Jurkat, Clone E6-1 (cell line): ENCODE measurements at places on chromosomes 2 and 18.

DNA sequence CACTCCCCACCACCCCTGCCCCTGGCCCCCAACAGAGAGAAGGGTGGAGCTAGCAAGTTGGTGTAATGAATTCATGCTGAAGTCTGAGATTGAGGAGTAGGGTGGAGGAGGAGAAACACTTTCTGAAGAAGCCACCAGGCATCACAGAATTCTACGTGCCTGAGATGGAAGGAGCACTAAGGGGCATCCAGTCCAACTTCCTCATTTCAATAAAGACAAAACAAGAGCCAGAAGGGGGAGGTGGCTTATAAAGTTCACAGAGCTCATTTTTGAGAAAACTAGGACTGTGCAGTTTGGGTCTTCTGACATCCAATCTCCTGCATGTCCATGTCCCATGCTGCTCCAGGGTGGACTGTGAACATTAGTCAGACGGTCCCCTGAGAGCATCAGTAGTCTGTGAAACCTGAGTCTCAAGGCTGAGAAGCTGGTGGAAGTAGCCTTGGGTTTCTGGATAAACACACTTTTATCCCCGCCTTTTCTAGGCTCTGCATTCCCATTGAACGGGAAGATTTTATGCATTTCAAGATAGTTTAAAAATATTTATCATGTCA, 77.7 kb downstream of the TRIM43 start:
- DNase-seq: no peak

DNA sequence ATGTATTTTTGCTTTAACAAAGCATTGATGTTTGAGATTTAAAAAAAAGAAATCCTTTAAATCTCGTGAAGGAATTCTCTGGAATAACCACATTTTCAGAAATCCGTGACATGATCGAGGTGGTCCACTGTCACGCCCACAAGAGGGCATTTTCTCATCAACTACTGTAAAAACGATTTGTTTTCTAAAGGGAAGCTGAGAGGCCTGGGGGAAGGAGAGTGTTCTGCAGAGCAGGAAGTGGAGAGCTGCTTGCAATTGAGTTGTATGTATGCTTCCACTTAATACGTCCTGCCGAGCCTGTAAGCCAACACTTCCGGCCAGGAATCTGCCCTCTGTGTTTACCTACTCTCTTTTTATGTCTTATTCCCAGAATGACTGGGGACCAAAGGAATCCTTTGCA, 19.4 kb downstream of the KLHL29 start:
- DNase-seq: peak; percentile 76

DNA sequence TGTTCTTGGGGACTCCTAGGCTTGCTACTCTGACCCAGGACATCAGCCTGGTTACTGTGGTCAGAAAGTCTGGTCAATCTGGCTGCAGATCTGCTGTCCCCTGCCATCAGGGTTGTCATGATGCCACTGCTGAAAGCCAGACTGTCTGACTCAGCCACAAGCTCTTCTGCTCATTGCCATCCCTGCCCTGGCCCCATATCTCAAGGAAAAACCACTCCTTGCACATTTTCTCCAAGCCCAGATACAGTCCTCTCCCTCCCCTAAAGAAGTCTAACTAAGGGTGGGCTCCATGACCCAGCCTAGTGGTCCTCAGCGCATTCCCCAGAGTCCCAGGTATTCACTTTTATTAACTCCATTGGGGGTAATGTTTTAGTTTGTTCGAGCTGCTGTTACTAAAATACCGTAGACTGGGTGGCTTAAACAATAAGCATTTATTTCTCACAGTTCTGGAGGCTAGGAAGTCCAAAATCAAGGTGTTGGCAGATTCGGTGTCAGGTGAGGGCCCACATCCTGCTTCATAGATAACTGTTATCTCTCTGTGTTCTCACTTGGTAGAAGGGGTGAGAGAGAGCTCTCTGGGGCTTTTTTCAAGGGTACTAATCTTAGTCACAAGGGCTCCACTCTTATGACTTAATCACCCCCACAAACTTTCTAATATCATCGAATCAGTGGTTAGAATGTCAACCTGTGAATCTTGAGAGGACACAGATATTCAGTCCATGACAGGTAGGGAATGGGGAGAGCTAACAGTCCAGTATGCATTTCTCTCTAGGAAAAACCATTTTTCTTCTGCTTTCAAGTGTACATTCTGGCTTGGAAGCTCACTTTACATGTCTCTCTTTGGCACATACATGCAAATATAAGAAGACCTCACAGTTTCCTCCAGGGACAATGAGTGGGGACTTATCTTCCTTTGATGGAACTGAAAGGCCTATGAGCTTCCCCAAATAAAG, 94.8 kb upstream of the CXCR4 start:
- peak; percentile 69 for DNase-seq

GRCh38 chr2:102065675-102066252, 74.0 kb downstream of the IL1R2 start:
- no peak for DNase-seq

GRCh38 chr2:180707175-180707883, 273.1 kb upstream of the UBE2E3 start:
- DNase-seq: no peak

DNA sequence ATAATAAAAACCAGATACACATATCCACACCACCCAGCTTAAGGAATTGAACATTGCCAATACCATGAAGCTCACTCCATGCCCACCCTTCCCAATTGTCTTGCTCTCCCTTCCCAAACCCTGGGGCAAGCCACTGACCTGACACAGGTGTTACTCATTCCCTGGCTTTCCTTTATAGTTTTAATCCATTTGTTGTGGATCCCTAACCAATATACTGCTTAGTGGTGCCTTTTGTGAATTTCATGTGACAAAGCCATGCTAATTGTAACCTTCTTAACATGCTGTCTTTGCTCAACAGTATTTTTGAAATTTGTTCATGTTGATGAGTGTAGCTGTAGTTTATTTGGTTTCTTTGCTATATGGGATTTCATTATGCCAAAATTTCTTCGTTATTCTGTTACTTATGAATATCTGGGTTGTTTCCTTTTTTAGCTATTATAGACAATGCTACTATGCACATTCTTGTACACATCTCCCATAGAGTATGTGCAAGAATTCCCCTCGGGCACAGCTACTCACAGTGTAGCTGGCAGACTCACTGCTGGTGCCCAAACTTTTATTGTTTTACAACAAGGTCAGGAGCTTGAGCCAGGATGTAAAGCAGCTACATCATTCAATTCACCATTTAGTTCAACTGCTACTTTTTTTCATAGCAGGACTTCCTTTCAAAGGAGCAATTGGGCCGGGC, 90.8 kb upstream of the ATL2 start:
- no peak for DNase-seq

DNA sequence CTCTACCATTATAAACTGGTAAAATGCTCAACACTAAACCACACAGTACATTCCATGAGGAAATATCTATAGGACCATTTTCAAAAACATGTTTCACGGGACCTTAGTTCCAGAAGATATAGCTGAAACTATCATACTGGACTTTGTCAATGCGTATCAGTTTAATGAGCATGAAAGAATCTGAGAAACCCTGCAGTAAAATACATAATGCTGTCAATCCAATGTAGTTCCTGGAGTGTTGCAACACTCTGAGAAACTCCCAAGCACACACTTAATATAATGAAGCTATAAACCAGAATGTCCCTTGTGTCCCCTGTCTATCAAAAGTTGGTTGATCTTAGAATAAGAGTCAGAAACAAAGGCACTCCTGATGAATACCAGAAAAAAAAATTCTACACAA, 16.2 kb downstream of the IWS1 start:
- no peak for DNase-seq

- no peak for DNase-seq
Observed at GRCh38 chr2:37357530-37357929, 13.1 kb downstream of the QPCT start.

DNA sequence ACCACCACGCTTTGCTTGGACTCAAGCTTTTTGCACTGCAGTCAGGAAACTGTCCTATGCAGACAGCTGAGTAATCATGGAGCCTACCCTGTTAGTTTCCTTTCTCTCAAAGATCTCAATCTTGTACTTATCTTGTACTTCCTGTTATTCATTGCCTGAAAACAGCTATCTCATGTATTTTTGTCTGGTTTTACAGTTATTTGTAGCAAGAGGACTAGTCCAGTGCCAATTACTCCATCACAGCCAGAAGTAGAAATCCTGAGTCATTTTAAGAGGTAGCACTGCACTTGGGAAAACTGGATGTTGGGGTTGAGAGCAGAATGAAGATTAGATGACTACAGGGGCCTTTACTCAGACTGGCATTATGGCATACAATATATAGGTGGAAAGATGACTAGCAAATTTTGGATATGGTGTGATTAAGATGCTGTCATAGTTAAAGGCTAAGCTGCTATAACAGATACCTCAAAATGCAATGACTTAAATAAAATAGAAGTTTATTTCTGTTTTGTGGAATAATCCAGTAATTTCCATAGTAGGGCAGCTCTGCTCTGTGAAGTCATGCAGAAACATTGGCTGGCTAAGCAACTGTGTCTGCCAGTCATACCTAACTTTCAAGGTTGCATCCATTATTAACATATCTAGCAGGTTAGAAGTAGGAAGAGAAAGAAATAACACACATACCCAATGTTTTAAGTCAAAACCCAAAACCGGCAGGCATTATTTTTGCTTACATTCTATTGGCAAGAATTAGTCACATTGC, 21.1 kb upstream of the CHMP3 start:
- no peak for DNase-seq

GRCh38 chr18:5175378-5175777, 21.7 kb downstream of the AKAIN1 start:
- no peak for DNase-seq

DNA sequence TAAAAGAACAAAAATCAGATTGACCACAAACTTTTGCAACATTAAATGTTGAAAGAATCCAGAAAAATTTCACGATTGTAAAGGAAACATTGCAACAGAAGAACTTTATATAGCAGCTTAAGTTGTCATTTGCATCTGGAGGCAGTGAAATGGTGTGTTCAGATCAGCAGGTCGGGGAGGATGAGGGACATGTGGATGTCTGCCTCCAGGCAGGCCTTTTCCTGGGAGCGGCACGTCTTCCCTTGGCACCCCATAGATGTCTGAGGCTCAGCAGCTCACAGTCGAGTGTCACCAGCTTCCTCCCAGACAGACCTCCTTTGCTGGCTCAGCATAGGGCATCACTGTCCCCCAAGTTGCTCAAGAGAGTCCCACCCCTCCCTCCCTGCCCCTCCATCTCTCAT, 44.3 kb upstream of the ASB1 start:
- no peak for DNase-seq

- no peak for DNase-seq
Observed at GRCh38 chr18:25230658-25231326, 121.2 kb downstream of the ZNF521 start.

DNA sequence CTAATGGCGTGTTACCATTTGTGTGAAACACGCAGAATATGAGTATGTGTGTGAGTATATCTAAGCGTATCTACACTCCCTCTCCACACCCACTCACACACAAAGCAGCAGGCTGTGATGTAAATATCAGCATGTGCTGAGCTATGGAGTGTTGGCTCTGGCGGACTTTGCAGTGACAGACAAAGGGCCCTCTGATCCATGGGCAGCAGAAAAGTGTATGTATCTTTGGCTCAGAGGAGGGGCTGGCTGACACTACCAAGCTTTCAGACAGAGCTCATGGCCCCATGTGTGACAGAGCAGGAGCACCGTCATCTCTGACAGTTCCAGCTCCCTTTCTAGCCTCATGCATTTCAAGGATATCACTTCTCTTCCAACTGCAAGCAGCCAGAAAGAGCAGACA, 57.2 kb upstream of the ASB18 start:
- no peak for DNase-seq

DNA sequence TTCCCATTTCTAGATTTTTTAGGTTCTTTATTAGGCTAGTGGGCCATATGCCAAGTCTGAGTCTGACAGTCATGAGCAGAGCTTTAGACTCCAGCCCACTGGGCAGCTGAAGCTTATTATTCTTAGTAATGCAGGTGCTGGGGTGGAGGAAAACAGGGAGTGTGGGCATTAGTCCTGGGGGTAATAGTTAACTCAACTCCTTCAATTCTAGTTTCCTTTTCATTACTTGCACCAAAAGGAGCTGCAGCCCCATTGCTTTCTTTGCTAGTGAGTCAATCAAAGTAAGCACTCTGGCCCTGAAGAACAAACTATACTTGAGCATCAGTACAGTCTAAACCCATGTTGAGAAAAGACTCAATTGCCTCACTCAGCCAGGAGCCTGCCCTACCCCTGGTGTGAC, 35.5 kb downstream of the ICOS start:
- DNase-seq: no peak

DNA sequence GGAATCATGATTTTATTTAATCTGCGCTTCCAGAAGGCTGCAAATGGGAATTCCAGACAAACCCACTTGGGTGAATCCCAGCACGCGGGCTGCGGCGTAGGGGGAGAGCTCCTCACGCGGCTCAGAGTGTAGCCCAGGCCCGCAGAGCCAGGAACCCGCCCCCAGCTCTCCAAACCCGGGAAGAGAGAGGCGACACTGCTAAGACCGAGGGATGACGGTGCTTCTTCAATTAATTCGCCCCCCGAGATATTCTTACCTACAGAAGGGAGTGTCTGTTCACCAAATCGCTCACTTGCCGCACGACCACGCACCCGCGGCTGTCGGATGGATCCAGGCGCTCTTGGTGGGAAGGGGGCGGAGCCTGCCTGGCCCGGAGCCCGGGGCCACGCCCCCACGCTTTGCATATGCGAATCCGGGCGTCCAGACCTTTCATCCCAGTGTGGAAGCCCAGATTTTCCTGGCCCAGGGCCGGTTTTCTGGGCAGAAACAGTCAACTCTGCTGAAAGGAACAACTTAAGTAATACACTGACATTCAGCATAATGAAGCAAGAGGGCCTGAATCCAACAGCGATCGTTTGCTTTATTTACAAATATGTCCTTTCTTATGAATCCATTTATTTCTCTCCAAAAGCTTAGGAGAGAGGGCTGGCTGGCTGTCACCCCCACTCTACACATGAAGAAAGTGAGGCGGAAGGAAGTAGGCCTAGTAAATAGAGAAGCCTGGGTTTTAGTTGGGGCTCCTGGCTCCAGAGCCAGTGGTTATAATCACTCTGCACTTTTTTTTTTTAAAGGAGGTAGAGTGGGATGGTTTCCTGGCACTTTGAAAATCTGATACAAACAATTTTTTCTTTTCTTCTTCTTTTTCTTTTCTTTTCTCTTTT, at the start of gene SLC19A3:
Gene SLC19A3, minus strand, starts transcription at position 342 of the 881 bp plus-strand sequence. CDS start 15,710 bp downstream, outside the sequence.
- DNase-seq: no peak

DNA sequence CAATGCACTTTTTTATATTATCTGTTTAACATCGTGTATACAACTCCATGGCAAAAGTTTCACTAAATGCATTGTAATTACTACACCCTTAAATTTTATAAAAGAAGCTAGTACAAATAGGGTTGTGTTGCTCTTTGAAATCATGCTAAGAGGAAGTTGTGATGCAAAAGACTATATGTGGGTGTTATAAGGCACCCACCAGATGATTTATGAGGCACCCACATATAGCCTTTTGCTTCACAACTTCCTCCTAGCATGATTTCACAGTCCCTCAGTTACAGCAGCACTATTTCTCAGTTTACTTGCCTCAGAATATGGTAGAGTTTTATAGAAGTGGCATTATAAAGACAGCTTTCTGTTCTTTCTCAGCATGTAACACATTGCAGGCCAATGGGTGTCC, 277.3 kb upstream of the DOK6 start:
- no peak for DNase-seq
